ENCODE measurements at places on chromosomes 12 and 14.

- no peak for DNase-seq
These were observed 1153.9 kb downstream of the AACS start for GRCh38 chr12:126219139-126219538.

DNA sequence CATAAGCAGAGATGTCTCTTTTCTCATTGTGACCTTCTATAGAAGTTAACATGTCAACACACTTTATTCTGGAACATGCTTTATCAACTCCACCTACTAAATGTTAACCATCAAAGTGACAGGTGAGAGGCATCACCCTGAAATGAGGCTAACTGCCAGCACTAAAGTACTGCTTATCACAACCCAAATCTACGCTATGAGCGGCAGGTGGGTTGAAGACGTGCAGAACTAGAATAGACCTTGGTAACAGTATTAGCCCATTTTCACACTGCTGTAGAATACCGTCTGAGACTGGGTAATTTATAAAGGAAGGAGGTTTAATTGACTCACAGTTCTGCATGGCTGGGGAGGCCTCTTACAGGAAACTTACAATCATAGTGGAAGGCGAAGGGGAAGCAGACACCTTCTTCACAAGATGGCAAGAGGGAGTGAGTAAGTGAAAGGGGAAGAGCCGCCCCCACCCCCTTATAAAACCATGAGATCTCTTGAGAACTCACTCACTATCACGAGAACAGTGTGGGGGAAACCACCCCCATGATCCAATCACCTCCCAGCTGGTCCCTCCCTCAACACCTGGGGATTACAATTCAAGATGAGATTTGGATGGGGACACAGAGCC, 359.0 kb downstream of the SEC23A start:
- DNase-seq, result no peak

DNA sequence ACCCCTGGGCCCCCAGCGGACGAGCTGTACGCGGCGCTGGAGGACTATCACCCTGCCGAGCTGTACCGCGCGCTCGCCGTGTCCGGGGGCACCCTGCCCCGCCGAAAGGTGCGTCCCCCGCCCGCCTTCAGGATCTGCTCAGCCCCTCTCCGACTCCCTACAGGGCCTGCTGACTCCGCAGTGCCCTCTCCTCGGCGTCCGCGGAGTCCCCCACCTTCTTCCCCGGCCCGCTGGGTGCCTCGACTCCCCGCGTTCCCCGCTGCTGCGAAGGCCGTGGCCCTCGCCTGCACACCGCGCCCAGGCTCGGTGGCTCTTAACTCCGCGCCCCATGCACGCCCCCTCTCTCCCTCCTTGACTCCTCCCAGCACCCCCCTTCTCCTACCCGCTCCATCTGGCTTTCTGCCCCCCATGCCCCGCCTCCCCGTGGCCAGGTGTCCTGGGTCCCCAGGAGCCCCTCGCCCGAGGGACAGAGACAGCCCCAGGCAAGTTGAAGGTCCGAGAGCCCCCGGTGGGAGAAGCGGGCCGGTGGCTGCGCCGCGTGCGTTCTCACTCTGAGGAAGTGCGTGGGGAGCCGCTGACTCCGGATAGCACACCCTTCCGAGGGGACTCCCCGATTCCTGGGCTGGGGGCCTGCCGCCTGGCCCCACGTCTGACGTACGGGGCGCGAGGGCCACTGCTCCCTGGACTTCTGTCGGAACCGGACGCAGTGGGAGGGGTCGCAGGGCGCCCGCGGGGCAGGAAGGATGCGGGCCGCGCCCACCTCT, 594 bp downstream of the TAMALIN start:
- peak; percentile 91 for DNase-seq

DNA sequence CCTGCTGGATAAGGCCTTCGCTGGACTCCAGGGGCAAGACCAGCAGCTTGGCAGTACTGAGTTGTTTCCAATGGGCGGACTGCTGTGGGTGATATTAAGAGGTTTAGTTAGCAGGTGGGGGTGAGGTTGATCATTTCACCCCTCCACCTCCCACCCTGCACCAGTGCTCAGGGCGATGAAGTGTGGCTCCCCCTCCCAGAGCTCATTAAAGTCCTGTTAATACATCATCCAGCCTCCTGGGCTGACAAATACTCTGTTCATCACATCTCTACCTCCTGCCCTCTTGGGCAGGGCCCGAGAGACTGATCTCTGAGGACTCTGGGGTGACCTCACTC, 2.4 kb upstream of the FIGNL2 start:
- DNase-seq, result no peak

- no peak for DNase-seq
These were observed 387.5 kb downstream of the BCAT1 start for GRCh38 chr12:24561411-24561871.

DNA sequence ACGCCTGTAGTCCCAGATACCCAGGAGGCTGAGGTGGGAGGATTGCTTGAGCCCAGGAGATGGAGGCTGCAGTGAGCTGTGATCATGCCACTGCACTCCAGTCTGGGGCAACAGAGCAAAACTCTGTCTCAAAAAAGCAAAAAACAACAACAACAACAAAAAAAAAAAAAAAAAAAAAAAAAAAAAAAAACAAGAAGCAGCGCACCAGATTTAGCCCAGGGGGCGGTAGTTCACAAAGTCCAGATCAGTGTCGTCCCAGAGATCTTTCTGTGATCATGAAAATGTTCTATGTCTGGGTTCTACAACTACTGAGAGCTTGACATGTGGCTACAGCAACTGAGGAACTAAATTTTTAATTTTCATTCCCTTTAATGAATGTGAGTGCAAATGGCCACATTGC, 27.4 kb downstream of the OAS2 start:
- no peak for DNase-seq

DNA sequence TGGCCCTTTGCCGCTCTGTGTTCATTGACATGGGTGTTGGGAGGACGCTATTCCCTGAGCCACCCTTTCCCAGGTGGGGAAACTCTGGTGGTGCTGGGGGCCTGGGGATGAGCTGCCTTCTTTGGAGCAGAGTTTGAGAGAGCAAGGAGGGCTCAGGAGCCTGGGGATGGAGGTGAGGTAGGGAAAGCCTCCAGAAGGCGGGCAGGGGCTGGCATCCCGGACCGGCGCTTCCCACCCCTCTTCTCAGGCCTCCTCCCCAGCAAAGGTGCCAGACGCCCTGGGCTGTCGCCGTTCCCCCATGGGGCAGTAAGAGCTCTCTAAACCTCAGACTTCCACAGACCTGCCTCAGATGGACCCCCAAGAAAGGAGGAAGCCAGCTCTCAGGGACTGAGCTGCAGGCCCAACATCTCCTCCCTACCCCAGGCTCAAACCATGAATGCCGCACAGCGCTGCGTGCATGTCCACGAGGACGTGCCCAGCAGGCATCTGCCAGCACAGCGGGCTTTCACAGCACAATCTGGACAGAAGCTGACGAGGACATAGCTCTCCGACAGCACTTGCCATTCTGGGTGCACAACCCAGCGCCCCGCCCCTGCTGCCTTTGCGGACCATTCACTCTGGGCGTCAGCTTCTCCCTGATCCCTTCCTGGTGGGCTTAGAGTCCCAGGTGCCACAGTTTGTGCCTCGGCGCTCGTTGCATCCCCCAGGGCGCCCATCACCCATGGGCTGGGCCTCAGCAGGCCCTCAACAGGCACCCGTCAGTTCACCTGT, 14.9 kb upstream of the TTC7B start:
- no peak for DNase-seq

DNA sequence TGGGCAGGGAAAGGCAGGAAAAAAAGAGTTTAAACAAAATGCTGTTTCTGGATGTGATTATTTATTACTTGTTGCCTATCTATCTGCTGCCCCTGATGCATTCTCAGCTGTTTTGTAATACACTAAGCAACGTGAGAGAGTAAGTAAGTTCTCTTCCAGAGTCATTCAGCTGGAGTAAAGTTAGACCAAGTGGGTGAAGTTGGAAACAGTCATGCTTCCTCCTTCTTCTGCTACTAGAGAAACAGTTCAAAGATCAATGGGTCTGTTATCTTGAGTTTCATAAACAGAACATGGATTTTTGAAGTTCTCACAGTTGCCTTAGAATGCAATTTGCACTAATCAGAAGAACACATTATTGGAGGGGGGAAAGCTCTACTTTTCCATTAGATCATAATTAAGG, 279.3 kb downstream of the EGLN3 start:
- DNase-seq, result no peak

GRCh38 chr12:68760806-68761441, 14.9 kb downstream of the SLC35E3 start:
- DNase-seq, result no peak

GRCh38 chr14:61334197-61334701, 12.9 kb downstream of the PRKCH start:
- DNase-seq, result no peak

DNA sequence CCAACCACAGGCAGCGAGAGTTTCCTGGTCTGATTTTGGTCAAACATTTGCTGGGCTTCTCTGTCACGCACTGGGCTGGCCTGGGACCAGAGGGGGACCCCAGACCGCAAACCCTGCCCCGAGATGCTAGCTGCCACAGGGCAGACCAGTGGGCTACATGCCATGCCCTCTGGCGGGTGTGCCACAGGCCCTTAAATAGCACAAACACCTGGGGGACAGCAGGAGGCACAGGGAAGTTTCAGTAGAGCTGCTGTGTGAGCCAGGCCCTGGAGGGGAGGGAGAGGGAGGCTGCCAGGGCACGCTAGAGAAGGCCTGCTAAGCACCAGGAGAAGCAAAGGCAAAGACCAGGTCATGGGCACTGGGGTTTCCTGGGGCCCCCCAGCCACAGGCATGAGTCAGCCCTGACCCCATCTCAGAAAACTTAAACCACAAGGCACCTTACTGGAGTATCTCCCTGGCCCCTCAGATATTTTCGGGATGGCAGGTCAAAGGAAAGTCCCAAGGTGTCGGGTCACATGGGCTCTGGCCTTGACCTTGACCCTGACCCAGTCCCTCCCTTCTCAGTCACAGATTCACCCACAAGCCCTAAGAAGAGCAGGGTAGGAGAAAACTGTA, 29.2 kb downstream of the ITPK1 start:
- no peak for DNase-seq

GRCh38 chr14:104291123-104292000, 153.0 kb downstream of the KIF26A start:
- no peak for DNase-seq

DNA sequence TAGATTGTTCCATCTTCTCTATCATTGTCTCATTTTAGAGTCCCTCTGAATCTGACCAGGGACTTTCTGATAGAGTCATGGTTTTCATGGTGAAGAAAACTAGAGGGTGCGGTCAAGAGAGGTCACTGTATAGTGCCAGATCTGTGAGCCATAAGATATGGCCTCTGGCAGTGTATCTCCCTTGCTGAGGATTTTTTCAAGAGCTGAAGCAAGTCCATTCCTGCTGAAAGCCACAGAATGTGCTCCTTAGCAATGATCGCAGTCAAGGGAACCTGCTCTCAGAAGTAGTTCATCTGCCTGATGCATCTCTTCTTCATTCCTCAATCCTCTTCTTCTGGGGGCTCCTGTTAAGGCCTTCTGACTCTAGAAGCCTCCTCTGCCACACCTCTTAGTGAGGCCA, 405.2 kb downstream of the EGLN3 start:
- DNase-seq, result no peak

GRCh38 chr12:3219233-3219632, 142.1 kb downstream of the TSPAN9 start:
- DNase-seq, result no peak

GRCh38 chr14:61704554-61704953, 9.2 kb downstream of the HIF1A start:
- DNase-seq, result no peak

DNA sequence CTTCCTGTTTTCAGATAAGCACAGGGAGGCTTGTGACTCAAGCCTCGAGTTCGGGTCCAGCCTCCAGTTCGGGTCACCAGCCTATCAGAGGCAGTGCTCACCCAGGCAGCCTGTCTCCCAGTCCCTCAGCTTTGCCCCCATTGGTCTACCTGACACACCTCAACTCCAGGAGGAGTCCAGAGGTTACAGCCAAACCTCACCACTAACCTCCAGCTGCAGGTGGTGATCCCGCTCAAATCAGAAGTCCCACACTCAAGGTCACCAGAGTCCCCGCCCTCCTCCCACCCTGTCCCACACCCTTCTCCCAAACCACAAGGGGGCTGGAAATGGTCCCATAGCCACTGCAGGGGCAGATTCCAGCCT, 42.1 kb downstream of the KDM2B start:
- DNase-seq, result no peak

DNA sequence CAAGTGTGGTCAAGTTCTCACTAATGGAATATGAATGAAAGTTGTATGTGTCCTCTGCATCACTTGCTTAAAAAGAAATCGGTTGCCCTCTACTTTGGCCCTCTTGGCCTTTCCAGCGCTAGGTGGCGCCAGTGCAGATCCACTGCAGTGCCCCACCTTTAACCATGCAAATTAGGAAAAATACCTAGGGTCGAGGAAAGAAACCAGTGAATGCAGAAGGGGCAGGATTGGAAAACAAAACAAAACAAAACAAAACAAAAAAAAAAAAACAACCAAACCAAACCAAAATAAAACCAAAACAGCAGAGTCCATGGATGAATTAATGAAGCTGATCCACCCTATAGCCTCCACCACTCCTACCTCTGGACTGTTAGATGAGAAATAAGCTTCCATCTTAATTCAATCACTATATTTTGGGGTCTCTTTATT, 12.9 kb upstream of the NEMF start:
- DNase-seq, result peak; percentile 95

DNA sequence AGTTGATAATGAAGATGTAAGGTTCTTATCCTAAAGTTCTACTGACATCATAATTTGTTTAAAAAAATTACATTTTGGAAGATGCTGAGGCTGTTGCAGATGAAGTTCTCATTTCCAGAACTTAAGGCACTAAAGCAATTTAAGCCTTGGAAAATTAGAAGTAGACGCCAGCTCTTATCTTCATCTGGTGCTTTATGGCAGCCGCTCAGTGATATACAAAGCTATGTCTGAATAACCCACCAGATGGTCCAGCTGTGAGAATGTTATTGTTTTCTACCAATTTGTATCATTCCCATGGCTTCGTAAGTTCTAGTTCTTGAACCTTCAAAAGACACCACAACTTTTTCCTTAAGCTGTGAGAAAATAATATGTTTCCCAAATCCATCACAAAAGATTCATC, 212.1 kb upstream of the ARID2 start:
- DNase-seq, result no peak

GRCh38 chr12:28507867-28508266, 317.6 kb downstream of the CCDC91 start:
- DNase-seq, result no peak

DNA sequence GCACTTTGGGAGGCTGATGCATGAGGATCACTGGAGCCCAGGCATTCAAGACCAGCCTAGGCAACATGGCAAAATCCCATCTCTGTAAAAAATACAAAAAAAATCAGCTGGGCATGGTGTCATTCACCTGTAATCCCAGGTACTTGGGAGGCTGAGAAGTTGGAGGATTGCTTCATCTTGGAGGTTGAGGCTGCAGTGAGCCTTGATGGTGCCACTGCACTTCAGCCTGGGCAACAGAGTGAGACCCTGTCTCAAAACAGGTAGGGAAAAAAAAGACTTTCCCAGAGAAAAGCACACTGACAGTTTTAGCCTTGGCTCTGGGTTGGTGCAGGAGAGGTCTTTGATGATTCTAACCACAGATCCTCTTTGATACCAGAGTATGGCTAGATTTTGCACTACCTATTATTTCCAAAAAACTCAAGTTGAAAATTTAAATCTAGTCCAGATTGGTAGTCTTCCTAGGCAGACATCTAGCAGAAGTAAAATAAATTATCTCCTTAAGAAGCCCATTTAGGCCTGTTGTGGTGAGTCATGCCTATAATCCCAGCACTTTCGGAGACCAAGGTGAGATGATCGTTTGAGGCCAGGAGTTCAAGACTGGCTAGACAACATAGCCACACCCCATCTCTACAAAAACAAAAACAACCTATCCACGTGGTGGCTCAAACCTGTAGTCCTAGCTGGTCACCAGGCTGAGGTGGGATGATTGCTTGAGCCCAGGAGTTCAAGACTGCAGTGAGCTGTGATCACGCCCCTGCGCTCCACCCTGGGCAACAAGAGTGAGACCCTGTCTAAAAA, 18.6 kb downstream of the LARP4 start:
- no peak for DNase-seq

Measured in lower leg skin (tissue), 4 donors.